ENCODE measurements at places on chromosomes 11 and 22. TPM values are rescaled to one million over a fixed set of nuclear protein-coding genes. Genes with fewer than 3 reads are reported as not detected.

GRCh38 chr11:47843361-47844055 lies 4.6 kb downstream of the NUP160 start:
- no peak overlapping the region for H3K4me3 ChIP-seq
- H3K27ac ChIP-seq: no peak overlapping the region
- no peak for DNase-seq
- H3K4me1 ChIP-seq: peaks cover 62% of the 10 kb centered on the region

GRCh38 chr11:35617687-35618496 lies at the start of gene FJX1:
FJX1 (plus strand) TSS chr11:35618460; CDS start chr11:35618637, 177 bp downstream.
- H3K36me3 ChIP-seq: no peaks in the 10 kb centered on the region
- DNase-seq: peak; percentile 78
- H3K4me1 ChIP-seq: peaks cover 9% of the 10 kb centered on the region
- peaks cover 91% of the 10 kb centered on the region for H3K27me3 ChIP-seq
- H3K27ac ChIP-seq: peak within 1 kb of the TSS; percentile 78

- no peak overlapping the region for H3K4me3 ChIP-seq
- H3K27me3 ChIP-seq: no peaks in the 10 kb centered on the region
- DNase-seq: no peak
Observed at GRCh38 chr11:36456156-36456555, 53.9 kb downstream of the TRAF6 start.

DNA sequence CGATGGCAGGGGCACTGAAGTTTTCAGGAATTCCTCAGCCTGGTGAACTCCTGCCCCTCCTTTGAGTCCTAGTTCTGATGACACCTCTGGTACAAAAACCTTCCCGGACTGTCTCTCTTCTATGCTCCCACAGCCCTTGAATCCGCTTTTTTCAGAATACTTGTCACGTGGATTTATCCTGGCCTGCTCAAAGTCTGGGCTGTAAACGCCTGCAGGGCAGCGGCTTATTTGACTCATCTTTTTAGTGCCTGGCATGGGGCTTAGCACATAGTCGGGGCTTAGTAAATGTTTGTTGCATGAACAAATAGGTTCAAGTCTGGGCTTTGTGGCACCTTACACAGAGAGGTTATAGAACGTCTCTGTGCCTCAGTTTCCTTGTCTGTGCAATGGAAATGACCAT lies 13.4 kb upstream of the KCNJ11 start:
- no peak overlapping the region for H3K4me3 ChIP-seq
- H3K27me3 ChIP-seq: no peaks in the 10 kb centered on the region
- no peaks in the 10 kb centered on the region for H3K36me3 ChIP-seq
- no peak for DNase-seq
- no peak overlapping the region for H3K27ac ChIP-seq

DNA sequence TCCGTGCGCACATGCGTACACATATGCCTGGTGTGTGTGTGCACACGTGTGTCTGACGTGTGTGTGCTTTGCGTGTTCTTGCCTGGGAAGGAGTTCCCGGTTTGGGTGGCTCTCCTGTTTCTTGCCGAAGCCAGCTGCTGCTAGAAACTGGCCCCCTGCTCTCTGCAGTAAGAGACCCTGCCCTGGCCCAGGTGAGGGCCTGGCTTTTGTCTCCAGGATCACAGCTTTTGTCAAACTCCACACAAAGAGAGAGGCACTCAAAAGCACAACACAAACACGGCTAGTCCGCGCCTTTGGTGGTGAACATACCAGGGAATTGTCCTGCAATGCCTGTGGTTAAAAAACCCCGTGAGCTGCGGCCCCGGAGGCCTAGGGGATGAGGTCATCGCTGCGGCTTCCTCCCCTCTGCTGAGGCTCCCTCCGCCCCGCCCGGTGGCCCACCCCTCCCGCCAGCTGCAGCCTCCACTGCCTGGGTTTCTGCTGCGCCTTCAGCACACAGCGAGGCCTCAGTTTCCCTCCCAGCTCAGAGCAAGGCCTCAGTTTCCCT lies 88.9 kb downstream of the KCNQ1 start:
- no peaks in the 10 kb centered on the region for H3K27me3 ChIP-seq
- no peaks in the 10 kb centered on the region for H3K36me3 ChIP-seq
- no peak overlapping the region for H3K27ac ChIP-seq
- H3K4me3 ChIP-seq: no peak overlapping the region

The TCN2 gene
- total RNA-seq: 23.8 TPM

DNA sequence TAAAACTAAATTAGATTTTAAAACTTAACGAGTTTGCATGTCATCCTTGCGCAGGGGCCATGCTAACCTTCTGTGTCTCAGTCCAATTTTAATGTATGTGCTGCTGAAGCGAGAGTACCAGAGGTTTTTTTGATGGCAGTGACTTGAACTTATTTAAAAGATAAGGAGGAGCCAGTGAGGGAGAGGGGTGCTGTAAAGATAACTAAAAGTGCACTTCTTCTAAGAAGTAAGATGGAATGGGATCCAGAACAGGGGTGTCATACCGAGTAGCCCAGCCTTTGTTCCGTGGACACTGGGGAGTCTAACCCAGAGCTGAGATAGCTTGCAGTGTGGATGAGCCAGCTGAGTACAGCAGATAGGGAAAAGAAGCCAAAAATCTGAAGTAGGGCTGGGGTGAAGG lies 10.6 kb downstream of the LIMK2 start:
- no peak for DNase-seq
- H3K36me3 ChIP-seq: peaks cover 24% of the 10 kb centered on the region
- H3K4me1 ChIP-seq: peaks cover 43% of the 10 kb centered on the region
- H3K4me3 ChIP-seq: no peak overlapping the region

GRCh38 chr22:29629903-29630516 lies 26.6 kb downstream of the NF2 start:
- DNase-seq: no peak
- H3K27ac ChIP-seq: no peak overlapping the region
- peaks cover 36% of the 10 kb centered on the region for H3K4me1 ChIP-seq
- no peaks in the 10 kb centered on the region for H3K36me3 ChIP-seq

The KIF18A gene
- 6.6 TPM for total RNA-seq

The SUSD2 gene
- total RNA-seq: 9.0 TPM

DNA sequence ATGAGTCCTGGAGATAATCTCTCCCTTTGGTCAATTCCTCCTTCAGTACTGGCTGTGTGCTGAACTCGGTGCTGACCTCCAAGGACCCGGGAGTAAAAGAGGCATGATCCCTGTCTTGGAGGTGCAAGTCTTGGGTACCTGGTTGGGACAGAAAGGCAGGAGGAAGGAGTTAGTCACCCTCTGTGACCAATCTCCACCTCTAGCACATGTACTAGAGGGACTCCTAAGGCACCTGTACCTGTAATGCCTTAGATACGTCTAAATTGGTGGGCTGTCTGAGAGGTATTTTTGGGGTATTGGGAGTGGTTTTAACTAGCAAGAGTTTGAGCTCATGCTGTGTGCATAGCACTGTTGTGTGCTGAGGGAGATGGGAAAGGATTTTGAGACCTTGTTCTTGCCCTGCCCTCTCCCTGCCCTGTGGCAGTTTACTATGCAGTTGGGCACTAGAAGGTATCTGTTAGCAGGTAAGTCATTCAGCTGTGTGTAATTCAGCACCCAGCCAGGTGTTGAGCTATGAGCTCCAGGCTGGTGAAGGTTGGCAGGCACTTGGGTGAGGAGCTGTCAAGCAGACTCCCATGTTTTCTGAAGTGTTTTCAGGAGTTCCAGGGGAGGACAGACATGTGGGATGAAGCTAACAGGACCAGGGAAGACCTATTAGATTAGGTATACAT lies 2.5 kb downstream of the PANX1 start:
- peaks cover 81% of the 10 kb centered on the region for H3K4me1 ChIP-seq
- no peaks in the 10 kb centered on the region for H3K27me3 ChIP-seq
- H3K4me3 ChIP-seq: no peak overlapping the region
- no peak overlapping the region for H3K27ac ChIP-seq

GRCh38 chr22:50738649-50739227 lies 734 bp downstream of the ACR start:
- DNase-seq: peak; percentile 39
- no peak overlapping the region for H3K27ac ChIP-seq
- H3K4me1 ChIP-seq: no peaks in the 10 kb centered on the region
- H3K4me3 ChIP-seq: no peak overlapping the region
